ENCODE measurements at places on chromosomes 6 and 20.
A peak's percentile ranks its signal among the peaks of the same experiment; 100 is the strongest.

DNA sequence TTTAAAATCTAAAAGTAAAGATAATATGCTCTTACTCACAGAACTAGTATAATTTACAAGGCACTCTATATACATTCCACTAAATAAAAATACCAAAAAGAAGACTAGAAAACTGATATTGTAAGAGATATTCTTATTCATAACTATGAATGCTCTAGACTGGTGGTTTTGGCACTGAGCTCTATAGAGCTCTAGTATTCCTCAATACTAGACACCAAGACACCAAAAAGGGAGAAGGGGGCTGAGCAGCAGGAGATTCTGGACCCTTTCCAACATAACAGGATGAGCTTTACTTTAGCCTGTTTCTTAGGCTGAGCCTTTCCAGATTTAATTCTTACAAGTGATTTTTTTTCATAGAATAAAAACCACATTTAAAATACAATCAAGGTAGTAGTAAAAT is 173.6 kb downstream of the COL21A1 start:
- DNase-seq: no peak

- no peak for DNase-seq
These were observed 239.6 kb upstream of the DEFB112 start for GRCh38 chr6:50289366-50289765.

GRCh38 chr6:131931063-131931750 is 20.0 kb downstream of the CCN2 start:
- DNase-seq: no peak

- DNase-seq: no peak
These were observed 20.4 kb upstream of the CTNNBL1 start for GRCh38 chr20:37673444-37673843.

DNA sequence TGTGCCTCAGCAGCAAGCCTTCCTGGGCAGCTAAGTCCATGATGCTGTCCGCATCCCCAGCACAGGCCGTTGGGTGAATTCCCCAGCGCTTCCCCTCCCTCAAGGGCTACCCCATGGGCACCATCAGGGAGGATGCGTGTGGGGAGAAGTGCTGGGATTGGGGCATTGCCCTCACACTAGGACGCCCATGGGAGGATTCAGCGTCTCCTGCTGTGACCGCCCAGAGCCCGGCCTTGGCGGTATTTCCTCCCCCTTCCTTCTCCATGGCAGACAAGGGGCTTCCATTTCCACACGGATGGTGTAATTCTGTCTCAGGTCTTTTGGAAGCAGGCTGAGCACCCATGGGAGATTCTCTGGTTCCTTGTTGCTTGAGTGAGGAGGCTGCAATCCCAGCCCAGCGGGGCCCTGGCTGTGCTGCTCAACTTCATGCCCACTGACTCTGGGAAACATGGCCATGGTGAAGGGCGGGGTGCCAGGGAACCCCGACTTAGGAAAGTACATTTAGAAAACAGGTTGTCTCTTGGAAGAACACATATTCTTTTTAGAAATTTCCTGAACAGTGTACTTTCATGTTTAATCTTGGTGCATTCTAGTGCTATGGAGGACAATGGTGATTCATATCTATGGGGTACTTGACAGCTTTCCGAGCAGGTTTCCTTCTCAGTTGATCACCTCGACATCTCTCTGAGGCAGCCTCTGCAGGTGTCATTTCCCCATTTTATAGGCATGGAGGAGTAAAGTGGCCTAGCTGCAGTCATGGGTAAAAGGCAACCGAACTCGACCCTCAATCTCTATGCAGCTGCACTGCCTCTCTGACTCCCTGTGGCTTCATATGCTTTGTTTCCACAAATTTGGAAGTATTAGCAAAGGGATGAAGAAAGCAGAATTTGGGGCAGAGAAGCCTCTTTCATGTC is 178.2 kb upstream of the CST7 start:
- no peak for DNase-seq

- DNase-seq: peak; percentile 85
These were observed 40.5 kb downstream of the PIM1 start for GRCh38 chr6:37210313-37210968.

GRCh38 chr6:120392941-120393340 is 941.3 kb downstream of the TBC1D32 start:
- no peak for DNase-seq

- no peak for DNase-seq
These were observed 40.4 kb downstream of the FAM8A1 start for GRCh38 chr6:17640477-17640917.

DNA sequence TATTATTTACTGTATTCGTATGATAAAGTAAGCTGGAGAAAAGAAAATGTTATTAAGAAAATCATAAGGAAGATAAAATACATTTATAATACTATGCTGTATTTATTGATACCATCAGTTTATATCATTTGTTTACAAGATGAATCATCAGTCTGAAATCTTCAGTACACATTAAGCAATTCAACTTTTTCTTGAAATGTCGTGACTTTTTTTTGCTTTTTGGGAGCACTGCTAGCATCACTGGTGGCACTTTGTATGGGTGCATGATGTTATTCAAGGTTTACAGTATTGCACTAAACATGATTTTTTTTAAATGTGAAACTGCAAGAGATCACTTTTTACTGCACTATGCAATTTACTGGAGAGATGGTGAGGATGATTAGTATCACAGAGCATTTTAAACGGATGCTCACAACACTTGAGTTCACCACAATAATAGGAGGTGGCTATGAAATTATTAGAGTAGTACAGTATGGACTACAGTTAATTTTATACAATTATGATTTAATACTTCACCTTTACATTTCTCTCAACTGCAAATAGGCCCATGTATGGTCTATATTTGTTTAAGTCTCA is 85.9 kb downstream of the SNAP25 start:
- DNase-seq: no peak

DNA sequence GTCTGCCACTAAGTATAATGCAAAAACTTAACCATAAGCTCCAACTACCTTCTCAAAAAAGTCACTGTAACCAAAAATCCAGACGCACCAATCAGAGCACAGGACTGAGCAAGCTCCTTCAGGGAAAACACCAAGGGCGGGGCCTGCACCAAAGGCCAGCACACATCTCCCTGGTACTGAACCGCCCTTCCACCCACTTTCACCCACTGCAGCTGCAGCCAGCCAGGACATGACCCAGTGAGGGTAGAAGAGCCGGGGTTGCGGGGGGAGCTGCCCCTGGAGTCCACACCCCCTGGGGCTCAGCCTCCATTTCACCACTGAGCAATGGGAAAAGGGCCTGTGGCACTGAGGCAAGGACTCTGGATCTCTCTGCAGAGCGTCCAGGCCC is 54.3 kb downstream of the TAF4 start:
- no peak for DNase-seq

- peak; percentile 84 for DNase-seq
These were observed 83.1 kb downstream of the IRF4 start for GRCh38 chr6:474453-475185.

All from stimulated activated naive CD8-positive, alpha-beta T cell treated with anti-CD3 and anti-CD28 coated beads, Interleukin-15, Interleukin-2, amounts not matched to agents 100 U/mL and 50 U/mL, for 24 hours (primary cell).